Epithelial cell of proximal tubule (primary cell): ENCODE measurements at places on chromosomes 11 and 22.
A peak's percentile ranks its signal among the peaks of the same experiment; 100 is the strongest.

DNA sequence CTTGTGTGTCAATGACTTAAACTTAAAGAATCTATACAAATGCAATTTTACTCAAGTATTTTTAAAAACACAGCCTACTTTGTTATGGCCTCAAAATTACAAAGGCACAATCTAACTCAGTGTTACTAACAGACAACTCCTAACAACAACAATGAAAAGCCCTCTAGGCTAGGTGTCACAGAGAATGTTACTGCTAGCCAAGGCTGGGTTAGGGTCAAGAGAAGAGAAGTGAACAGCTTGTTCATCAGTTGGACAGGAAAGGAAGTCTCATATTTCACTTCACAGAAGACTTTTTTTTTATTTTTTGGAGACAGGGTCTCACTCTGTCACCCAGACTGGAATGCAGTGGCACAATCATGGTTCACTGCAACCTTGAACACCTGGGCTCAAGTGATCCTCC is 26.0 kb downstream of the CLDN25 start:
- no peak for DNase-seq

- no peak for DNase-seq
These were observed 14.3 kb downstream of the GDPD4 start for GRCh38 chr11:77287136-77287535.

DNA sequence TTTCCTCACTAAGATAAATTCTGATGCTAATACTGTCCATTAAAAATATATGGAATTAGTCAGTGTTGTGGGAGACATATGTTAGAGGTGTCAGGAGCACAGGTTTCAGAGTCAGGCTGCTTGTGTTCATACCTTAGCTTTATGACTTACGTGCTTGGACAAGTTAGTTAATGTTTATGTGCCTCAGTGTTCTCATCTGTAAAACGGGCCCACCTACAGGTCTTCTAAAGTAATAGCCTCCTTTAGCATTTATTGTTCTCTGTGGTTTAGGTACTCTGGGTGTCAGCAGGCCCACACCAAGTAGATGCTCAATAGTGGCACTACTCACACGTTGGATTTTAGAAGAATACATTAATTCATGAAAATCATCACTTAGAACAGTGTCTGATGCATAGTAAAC is 308.7 kb upstream of the ZC3H12C start:
- DNase-seq, result no peak

DNA sequence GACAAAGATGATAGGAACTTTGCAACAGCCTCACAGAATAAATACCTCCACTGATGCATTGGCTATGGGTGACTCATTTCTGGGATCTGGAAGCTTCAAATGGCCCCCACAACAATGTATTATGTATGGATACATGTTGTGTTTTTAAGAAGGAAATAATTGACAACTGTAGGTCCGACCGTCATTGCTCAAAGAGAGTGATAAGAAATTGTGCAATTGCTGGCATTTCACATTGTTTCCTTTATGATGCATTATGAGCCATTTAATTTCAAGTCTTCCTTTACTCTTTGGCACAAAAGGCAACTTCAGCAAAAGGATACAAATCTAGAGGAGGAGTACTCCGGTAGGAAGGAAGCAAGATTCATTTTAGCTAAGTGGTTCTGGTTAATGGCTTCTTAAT is 2.0 kb downstream of the ANO3 start:
- DNase-seq, result no peak

GRCh38 chr11:58650496-58650895 is 28.0 kb downstream of the CNTF start:
- DNase-seq, result no peak

DNA sequence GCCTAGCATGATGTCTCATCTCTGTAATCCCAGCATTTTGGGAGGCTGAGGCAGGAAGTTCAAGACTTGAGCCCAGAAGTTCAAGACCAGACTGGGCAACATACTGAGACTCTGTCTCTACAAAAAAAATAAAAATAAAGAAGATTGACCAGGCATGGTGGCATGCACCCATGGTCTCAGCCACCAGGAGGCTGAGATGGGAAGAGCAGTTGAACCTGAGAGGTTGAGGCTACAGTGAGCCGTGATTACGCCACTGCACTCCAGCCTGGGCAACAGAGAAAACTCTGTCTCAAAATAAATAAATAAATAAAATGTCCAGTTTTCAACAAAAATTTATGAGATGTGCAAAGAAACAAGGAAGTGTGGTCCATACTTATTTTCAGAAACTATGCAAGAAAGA is 28.3 kb downstream of the EFCAB6 start:
- no peak for DNase-seq

DNA sequence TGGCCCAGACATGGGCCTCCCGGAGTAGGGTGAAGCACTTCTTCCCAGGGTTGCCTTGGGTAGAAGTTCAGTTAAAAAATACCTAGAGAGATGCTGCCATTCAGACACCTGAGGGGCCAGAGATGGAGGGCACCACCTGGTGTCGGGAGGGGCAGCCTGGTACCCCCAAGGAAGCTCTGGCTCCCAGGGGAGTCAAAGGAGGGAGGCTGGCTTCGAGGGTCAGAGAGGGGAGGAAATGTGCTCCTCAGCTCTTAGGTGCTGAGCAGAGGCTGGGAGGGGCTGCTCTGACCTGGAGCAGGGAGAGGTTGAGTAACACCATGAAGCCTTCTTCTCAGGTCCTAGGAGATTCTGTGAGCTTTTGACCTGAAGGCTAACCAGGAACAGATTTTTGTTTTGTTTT is 1.1 kb downstream of the USP35 start:
- no peak for DNase-seq

DNA sequence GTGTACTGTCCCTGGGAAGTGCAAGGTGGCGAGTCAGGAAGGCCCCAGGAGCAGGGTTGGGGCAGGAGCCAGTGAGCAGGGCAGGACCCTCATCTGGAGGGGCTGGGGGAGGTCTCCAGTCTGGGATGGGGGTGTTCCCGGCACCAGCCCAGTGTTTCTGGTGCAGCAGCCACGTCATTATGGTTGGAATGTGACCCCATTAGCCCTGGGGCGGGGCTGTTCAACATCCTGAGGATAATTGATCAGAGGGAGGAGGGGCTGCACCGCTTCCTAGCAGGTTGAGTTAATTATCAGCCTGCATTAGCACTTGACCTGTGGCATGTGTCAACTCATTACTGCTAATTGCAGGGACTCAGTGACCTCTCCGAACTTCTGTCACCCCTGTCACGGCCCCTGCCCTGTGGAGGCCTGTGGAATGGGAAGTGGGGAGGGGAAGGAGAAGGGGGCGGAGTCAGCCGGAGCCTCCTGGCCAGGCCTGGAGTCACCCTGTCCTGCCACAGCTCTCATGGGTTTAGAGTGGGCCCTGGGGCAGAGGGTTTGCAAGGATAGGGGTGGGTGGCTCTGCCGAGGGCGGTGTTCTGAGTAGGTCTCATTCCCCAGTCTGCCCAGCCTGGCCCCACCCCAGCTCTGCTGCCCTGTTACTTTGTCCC is 52.8 kb upstream of the CCDC188 start:
- DNase-seq, result peak; percentile 25

DNA sequence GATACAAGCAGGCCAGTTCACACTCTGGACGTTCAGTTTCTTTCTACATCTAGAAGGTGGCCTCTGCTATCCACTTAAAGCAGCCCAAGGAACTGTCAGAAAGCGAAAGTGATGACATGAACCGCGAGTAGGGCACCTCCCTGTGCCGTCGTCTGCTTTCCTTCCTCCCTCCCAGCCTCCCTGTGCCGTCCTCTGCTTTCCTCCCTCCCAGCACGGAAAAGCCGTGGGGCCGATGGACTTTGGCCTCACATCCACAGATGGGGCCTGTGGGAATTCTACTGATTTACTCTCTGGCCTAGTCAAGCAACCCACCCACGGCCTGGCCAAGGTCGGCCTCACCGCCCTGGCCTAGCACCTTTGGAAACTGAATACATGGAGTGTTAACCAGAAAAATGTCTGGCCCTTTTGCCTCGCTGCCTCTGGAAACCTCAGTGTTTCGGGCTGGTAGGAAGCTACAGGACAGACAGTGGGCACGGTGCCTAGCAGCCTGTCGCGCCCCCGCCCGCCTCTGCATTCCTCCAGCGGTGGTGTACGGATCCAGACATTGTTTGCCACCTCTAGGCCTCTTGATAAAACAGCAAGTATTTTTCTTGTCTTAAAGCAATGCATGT is 14.2 kb downstream of the PEX26 start:
- no peak for DNase-seq

- no peak for DNase-seq
These were observed 120.6 kb downstream of the MICAL3 start for GRCh38 chr22:17903564-17904295.

DNA sequence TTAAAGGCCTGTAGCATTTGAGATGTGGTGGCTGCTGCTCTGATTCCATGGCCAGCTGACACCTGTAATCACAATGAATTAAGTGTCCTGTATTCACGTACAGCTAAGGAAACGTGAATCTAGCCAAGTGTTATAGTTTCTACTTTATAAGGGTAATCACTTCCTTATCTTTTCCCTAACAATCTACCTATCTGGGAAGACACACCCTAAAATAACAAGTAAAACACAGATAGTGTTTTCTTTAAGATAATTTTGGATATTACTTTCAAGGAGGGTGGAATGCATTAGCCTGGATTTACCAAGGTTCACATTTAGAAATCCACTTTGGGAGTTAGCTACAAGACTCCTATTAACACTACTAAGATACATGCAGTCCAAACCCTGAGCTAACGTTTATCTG is 11.5 kb downstream of the CDON start:
- DNase-seq, result no peak

- peak; percentile 95 for DNase-seq
These were observed 90.1 kb downstream of the ETS1 start for GRCh38 chr11:128497061-128497775.

DNA sequence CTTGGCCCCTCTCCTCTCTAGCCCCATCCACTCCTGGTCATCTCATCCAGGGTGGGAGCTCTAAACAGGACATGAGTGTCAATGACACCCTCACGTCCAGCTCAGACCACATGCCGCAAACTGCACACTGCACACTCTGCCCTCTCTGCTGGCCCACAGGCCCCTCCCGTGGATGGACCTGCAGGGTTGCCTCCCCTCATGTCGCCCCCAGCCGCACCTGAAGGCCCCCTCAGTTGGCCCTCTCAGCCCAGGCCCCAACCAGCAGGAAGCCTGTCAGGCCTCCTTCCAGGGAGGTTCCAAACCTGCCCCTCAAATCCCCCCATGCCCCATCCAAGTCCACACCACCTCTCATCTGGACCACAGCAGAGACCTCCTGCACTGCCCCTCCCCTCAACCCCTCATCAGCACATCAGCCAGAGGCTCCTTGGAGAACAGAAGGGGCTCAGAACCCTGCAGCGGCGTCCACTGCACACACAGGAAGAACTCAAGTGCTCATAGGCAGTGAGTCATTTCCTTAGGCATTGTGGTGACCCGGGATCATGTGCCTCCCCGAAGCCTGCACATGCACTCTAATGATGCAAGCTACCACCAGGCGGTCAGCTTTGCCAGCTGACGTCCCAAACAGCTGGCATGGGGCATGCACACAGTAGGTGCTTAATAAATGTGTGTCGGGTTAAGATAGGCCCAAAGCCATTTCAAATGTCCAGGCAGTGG is 12.9 kb upstream of the CDKN1C start:
- DNase-seq, result peak; percentile 44

DNA sequence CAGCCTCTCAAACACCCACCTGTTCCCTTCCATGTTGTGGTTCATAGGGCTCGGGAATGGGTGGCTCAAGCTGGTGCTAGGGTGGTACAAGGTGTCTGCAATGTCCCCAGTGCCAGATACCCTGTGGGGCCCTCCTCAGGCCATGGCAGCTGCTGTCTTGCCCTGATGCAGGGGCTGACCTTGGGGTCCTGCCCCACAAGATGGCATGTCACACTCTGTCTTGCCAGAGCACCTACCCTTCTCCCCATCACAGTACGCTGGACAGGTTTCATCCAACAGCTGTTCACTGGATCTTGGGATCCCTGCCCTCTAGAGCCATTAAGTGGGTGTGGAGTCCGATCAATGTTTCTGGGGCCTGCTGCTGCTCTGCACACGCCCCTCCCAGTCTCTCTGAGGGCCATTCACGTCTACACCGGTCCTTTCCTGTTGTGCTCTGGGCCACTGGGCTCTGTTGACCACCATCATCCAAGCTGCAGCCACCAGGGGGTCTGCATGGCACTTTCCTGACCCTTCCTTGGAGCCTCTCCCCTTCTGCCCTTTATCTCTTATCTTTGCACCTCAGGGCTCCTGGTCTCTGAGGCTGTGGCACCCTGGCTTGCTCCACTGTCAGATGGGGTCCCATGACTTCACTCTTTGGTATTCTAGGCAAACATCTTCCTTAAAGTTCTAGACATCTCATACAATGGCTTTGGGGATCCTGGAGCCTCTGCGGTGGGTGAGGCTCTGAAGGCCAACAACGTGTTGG is 7.1 kb downstream of the LRRC74B start:
- no peak for DNase-seq

GRCh38 chr11:34623463-34623862 is 2.6 kb downstream of the EHF start:
- no peak for DNase-seq

- no peak for DNase-seq
These were observed 16.8 kb downstream of the MAPK1 start for GRCh38 chr22:21850660-21851059.

DNA sequence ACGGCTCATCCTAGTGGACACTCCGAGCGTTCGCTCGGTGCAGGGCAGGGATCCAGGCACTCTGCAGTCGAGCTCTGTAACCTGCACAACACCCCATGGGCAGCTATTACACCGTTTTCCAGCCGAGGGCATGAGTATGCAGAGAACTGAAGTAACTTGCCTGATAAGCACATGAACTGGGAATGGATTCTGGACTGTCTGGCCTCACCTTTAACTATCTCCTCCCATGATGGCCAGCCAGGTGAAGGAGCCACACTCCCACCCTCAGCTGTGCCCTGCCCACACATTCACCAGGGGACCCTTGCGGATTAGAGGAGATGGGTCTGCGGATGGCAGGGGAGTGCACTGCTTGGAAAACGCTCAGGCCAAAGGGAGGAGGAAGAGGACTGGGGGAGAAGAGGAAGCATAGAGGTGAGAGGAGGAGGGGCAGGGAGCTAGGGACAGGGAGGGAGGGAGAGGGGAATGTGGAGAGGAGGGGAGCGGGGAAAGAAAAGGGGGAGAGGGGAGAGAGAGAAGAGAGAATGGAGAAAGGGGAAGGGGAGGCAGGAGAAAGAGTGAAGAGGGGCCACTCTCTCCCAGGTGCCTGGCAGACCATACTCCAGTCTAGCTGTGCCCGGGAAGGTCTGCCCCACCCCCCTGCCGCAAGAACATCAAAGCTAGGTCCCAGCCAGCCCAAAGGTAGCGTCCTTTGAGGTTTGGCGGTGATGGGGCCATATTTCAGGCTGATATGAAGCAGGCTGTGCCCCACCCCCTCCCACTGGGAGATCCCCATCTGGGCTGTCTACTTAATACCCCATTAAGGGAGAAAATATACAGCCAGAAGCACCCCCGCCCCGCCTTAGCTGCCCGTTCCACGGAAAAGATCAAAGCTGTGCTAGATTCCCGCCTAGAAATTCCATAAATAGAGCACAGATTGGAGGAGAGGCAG is 33.2 kb upstream of the TCF20 start:
- DNase-seq, result no peak

- no peak for DNase-seq
These were observed 108.4 kb upstream of the CSNK2A3 start for GRCh38 chr11:11461473-11461872.

DNA sequence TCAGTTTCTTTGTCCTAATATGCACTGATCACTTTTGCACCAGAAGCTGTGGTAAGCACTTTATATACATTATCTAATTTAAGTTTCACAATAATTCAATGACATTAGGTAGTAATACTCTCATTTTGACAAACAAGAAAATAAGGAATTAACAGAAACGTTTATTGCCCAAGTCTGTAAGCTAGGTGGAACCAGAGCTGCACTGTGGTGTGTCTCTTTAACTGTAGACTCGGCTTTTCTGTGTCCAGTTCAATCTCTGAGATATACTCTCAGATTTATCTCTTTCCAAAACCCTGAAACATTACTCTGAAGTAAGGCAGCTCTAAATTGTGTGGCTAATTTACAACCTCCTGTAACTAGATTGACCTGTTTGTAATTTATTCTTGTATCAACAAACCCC is 101.1 kb downstream of the MUC15 start:
- no peak for DNase-seq
